Cerebellum (tissue), 4 donors: ENCODE measurements at places on chromosomes 2 and 18. TPM values are rescaled to one million over a fixed set of nuclear protein-coding genes. Genes with fewer than 3 reads are reported as not detected.

The ANKRD62 gene
- total RNA-seq, result 0.18 TPM

The TYMS gene
- total RNA-seq, result 16.2 TPM

The IL1F10 gene
- total RNA-seq, result not detected

The DDX18 gene
- 46.6 TPM for total RNA-seq

The INHA gene
- 0.54 TPM for total RNA-seq

The LRRTM4 gene
- 66.0 TPM for total RNA-seq

The CPLX4 gene
- 14.8 TPM for total RNA-seq

The LIPG gene
- total RNA-seq, result 10.0 TPM

The SKA1 gene
- total RNA-seq, result 5.3 TPM

The ERMN gene
- 0.27 TPM for total RNA-seq

The C1QL2 gene
- total RNA-seq, result 0.27 TPM

The POMC gene
- total RNA-seq, result 0.91 TPM

The UGT1A6 gene
- not detected for total RNA-seq

The SP110 gene
- 6.0 TPM for total RNA-seq

The CPO gene
- total RNA-seq, result not detected

The PELI1 gene
- total RNA-seq, result 35.1 TPM

The D2HGDH gene
- total RNA-seq, result 6.3 TPM

The QPCT gene
- 16.5 TPM for total RNA-seq
